Motor neuron (in vitro differentiated cells): ENCODE measurements at places on chromosomes 4 and X.

DNA sequence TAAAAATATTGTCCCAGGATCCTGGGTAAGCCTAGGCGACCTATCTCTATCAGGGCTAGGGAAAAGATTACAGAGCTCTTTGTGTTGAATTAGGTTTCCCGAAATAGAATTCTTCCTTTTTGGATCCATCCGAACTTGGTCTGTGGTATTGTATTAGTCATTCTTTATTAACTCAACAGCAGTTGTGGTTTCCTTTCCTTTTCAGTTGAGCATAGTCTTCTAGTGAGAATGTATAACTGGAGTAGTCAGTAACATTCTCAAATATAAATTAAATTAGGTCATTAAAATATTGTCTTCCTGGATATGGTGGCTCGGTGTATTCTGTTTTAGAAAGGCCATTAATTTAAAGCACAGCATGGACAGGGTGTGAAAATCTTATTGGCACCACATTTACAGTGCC lies 520.4 kb downstream of the NLGN4X start:
- ATAC-seq, result no peak

DNA sequence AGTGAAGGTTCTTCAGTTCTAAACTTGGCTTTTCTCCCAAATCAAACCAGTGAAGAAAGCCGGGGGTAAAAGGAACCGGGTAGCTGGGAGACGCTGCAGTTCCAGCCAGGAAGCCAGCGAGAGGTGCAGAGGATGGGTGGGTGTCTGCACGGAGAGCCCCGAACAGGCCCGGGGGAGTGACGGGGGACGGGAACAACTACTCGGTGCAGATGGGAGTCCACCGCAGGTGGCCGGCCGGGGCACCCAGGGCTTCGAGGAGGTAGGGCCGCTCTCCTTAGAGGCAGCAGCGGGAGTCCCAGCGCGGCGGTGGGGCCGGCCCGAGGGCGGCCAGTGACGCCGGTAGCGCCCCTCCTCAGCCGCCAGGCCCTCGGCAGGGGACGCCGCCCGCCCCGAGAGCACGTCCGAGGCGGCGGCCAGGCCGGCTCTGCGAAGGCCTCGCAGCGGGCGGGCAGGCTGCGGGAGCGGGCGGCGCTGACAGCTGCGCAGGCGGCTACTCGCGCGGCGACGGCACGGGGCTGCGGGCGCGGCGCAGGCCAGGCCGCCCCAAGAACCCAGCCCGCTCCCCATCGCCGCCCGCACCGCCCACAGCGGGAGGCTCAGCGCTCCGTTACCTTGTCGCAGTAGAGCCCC lies 449 bp downstream of the FBXL5 start:
- peak; percentile 73 for ATAC-seq

GRCh38 chrX:14095702-14096101 lies 66.0 kb upstream of the GEMIN8 start:
- peak; percentile 70 for ATAC-seq

GRCh38 chr4:180203349-180203748 lies 2039.9 kb upstream of the TENM3 start:
- no peak for ATAC-seq

GRCh38 chrX:30275498-30275897 lies 28.6 kb downstream of the MAGEB1 start:
- ATAC-seq, result no peak
